ENCODE measurements at places on chromosomes 16 and 17.

- no peak for DNase-seq
Measured at GRCh38 chr17:81701288-81702071, 1.7 kb upstream of the MRPL12 start.

DNA sequence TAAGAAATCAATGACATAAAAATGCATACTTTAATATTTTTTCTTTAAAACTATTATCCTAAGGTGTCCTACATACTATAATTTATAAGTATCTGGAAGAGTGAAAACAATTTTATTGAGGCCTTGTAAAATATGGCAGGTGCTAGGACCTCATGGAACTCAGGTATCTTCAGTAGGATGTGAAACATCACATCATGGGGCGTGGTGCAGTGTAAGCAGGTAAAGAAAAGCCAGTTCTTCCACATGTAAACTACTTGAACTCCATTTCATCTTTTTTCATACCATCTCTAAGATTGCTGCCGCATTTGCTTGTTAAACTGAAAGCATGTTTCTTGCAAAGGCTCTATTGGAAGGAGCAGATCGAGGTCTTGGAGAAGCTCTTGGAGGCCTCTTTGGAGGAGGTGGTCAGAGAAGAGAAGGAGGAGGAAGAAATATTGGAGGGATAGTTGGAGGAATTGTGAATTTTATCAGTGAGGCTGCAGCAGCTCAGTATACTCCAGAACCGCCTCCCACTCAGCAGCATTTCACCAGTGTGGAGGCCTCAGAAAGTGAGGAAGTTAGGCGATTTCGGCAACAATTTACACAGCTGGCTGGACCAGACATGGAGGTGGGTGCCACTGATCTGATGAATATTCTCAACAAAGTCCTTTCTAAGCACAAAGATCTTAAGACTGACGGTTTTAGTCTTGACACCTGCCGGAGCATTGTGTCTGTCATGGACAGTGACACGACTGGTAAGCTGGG, at the start of gene CAPNS2:
Gene CAPNS2, plus strand, starts transcription at position 253 of the 744 bp plus-strand sequence. Its CDS starts 73 bp downstream, at position 326.
- no peak for DNase-seq

GRCh38 chr17:66963909-66964771, at the start of gene CACNG4:
Gene CACNG4 (plus strand): TSS chr17:66964707. CDS start chr17:66964912, 205 bp downstream.
- DNase-seq, result no peak

- DNase-seq, result no peak
Measured at GRCh38 chr16:20969386-20969785, 68.8 kb downstream of the LYRM1 start.
